ENCODE measurements at places on chromosomes 6 and 20.

GRCh38 chr6:133632906-133633305, 256.0 kb upstream of the TCF21 start:
- no peak for DNase-seq

- no peak for DNase-seq
Measured at GRCh38 chr6:3518356-3519190, 61.7 kb upstream of the SLC22A23 start.

DNA sequence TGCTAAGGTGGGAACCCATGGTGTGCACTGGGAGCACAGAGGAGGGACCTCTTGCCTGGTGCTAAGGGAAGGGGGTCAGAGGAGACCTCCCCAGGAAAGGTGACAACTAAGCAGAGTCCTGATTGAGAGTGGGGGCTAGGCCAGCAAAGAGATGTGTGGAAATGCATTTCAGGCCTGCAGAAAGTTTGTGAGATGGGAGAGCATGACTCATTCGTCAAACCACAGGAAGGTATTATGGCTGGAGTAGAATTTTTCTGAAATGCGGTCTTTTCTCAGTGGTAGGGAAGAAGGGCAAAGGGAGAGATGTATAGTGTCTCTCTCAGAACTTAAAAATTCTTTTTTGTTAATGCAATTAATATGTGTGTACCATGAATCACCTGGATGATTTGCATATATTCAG, 23.6 kb upstream of the EDN1 start:
- DNase-seq: peak; percentile 33

DNA sequence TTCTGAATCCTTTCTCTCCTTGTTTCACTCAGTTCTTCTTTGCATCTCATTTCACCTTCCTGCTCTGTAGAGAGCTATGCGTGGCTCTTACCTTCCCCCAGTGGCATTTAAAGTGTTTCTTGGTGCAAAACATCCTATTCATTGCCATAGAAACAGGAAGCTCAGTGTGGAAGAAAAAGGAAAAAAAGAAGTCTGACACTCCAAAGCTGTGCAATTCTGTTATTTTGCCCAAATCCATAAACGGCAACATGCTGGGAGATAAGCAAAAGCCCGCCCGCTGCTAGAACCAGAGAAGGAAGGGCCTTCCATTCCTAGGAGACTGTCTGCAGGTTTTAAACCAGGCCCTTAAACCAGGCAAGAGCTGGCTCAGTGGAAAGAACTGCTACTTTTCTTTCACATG, 247.1 kb downstream of the HIVEP2 start:
- DNase-seq: peak; percentile 41

- no peak for DNase-seq
Measured at GRCh38 chr6:161204866-161205557, 68.8 kb downstream of the AGPAT4 start.

DNA sequence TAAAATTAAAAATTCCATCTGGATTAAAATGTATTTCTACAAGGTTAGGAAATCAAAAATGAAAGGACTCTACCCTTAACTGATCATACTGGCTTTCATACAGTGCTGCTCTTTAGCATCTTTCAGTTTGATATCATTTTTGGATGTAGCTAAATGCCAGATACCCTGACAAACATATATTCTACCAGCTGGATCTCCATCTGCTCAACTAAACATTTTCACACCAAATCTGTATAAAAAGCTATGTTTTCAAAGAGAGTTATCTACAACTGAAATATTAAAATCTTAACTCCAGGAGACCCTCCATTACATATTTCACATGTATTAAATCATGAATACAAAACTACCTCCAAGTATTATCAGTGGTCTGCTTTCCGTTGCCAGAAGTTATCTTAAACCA, 95.7 kb downstream of the EPHA7 start:
- DNase-seq: no peak

- DNase-seq: no peak
Measured at GRCh38 chr6:168147205-168147738, 68.3 kb upstream of the FRMD1 start.

- DNase-seq: no peak
Measured at GRCh38 chr6:109477725-109478124, 5.3 kb downstream of the ZBTB24 start.

GRCh38 chr6:16388488-16388887, 150.1 kb downstream of the GMPR start:
- DNase-seq: no peak

- peak; percentile 7 for DNase-seq
Measured at GRCh38 chr6:34953061-34954025, 64.3 kb downstream of the ANKS1A start.

GRCh38 chr20:41686961-41687360, 68.8 kb upstream of the CHD6 start:
- DNase-seq: no peak

GRCh38 chr20:44187054-44187771, at the start of gene JPH2:
TSS of gene JPH2 (minus strand) at chr20:44187188. CDS start at chr20:44186705, 483 bp downstream.
- no peak for DNase-seq

GRCh38 chr6:1479095-1479494, 89.7 kb downstream of the FOXF2 start:
- DNase-seq: no peak

- DNase-seq: no peak
Measured at GRCh38 chr6:37109714-37110499, 60.0 kb upstream of the PIM1 start.

- no peak for DNase-seq
Measured at GRCh38 chr20:48733296-48733790, 94.5 kb downstream of the PREX1 start.

GRCh38 chr6:48560408-48560807, 449.4 kb upstream of the PTCHD4 start:
- no peak for DNase-seq

All from inflammatory macrophage treated with lipopolysaccharide for 1 hour (primary cell).